ENCODE measurements at places on chromosomes 7 and 10.

- DNase-seq = no peak
These were observed 63.3 kb downstream of the PPP1R3C start for GRCh38 chr10:91569522-91569921.

GRCh38 chr7:87474533-87475358 is 734 bp downstream of the ABCB4 start:
- DNase-seq = no peak

- no peak for DNase-seq
These were observed 130.6 kb downstream of the SPAG6 start for GRCh38 chr10:22475651-22476600.

DNA sequence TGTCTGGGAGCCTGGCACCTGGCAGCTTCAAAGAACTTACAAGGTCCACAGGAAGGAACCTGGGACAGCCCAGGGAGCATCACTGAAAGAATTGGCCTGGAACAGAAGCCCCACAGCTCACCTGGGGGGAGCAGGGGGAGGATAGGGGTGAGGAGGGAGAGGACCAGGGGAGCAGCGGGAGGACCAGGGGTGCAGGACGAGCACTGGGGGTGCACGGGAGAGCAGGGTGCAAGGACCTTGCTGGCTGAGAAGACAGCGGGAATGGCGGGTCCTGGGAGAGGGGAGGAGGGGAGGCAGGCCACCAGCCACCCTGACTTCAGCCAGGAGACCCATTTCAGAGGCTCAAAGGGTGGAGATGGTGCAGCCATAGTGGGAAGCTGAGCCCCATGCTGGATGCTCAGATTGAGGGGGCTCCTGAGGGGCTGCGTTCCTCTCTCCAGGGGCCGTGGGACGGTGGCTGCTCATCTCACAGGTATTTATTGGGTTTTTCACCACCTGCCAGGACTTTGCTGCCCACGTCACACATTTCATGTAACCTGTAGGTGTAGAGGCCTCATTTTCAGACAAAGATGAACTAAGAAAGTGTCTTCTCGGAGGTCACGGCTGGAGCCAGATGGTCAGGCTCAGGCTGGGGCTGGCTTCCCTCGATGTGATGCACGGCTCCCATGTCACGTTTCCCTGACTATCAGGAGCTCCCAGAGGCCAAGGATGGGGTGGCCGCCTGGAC is 110.1 kb downstream of the WDR37 start:
- no peak for DNase-seq

DNA sequence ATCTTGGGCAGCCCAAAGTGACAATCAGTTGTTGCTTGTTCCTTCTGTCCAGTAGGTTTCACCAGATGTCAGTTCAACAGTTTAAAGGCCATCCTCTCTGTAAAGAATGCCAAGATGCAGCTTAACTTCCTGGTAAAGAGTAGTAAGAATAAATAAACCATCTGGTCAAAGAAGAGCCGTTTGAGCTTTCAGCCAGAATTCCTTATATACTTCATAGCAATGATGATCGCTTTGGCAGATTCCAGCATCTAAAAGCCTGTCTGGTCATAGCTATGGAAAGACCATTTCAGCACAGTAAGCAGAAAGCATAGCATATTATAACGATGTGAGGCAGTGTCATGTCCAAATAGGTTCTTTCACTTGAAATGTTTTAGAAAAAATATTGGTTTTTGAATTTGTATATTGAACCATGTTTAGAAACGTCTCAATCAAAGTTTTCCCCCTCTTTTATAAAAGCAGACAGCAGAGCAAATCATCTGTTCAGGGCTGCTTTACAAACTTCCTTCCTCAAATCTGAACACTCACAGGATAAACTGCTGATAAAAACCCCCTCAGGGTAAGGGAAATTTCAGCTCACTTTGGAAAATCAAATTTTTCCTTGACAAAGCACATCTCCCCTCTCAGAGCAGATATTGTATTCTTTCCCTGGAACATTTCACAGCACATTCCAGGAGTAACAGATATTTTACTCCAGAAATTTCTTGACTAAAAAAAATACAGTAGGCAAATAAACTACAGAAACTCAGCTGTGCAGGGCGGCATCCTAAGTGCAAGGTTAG is 184.1 kb downstream of the NOC3L start:
- DNase-seq = no peak

DNA sequence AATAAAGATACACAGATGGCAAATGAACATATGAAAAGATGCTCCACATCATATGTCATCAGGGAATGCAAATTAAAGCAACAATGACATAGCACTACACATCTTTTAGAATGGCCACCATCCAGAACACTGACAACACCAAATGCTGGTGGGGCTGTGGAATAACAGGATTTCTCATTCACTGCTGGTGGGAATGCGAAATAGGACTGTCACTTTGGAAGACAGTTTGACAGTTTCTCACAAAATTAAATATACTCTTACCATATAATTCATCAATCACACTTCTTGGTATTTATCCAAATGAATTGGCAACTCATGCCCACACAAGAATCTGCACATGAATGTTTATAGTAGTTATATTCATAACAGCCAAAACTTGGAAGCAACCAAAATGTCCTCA is 68.2 kb downstream of the NPSR1 start:
- no peak for DNase-seq

GRCh38 chr7:159207951-159208350 is 63.3 kb upstream of the VIPR2 start:
- DNase-seq = no peak

- DNase-seq = no peak
These were observed 134.6 kb downstream of the FAM204A start for GRCh38 chr10:118207470-118208007.

GRCh38 chr10:53997953-53998352 is 803.1 kb downstream of the PCDH15 start:
- no peak for DNase-seq

DNA sequence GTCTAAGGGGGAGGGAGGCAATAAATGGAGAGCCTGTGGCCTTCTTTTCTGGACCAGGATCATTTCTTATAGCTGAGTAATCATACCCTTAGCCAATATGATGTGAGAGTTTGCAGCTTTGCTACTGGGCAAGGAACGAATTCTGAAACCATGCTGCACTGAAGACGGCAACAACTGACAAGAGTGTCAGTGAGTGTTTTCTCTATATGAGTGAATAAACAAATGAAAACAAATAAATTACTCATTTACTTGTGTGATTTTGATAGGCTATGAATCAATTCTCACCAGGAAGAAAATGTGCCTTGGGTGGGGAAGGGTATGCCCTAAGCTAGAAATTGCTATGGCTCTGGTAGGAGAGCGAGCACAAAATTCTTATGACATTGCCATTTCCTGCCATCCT is 79.4 kb upstream of the LRRN3 start:
- no peak for DNase-seq

DNA sequence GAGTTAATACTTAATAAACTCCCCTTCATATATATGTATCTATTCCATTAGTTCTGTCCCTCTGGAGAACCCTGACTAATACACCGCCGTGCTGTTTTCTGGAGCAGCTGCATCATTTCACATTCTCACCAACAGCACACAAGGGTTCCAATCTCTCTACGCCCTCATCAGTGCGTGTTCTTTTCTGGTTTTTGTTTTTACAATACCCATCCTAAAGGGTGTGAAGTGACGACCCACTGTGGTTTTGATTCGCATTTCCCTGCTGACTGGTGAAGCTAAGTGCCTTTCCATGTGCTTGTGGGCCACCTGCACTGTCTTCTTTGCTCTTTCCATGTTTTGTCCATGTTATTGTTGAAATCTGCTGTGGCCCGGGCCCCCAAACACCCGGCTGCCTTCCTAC is 11.0 kb upstream of the INSIG1 start:
- no peak for DNase-seq

- no peak for DNase-seq
These were observed 117.5 kb upstream of the HGF start for GRCh38 chr7:81887098-81888090.

GRCh38 chr10:62990126-62990525 is 143.0 kb upstream of the NRBF2 start:
- DNase-seq = no peak

DNA sequence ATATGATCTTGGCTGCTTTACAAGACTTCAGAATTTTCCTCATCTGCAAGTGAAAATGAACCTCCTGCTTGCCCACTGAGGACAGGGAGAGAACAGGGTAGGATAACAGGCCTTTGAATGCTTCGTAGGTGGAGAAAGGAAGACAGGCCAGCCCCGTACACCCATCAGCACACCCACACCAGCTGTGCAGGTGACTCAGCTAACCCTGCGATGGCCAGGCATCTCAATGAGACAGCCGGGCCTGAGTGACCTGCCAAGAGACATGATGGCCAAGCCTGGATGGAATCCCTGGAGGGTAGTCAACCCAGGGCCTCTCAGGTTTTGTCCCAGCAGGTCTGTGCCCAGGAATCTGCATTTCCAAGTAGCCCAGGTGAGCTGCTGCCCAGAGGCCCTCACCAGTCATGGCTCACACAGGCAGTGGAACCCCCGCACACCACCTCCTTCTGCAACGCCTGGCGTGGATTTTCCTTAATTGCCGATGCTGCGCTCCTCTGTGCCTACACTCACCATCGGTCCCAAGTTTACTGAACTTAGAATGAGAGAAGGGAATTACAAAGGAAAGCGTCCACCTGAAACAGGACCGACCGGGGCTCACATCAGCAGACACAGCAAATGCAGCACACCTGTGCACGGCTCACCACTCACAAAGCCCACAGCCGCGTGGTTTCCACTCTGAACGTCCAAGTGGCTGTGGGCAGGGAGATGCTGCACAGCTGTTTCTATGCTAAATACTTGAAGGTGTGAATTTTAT is 163.7 kb downstream of the DIP2C start:
- no peak for DNase-seq

GRCh38 chr7:39252916-39253315 is 275.2 kb downstream of the POU6F2 start:
- DNase-seq = no peak

- DNase-seq = no peak
These were observed 45.7 kb downstream of the ORC5 start for GRCh38 chr7:104162081-104162480.

DNA sequence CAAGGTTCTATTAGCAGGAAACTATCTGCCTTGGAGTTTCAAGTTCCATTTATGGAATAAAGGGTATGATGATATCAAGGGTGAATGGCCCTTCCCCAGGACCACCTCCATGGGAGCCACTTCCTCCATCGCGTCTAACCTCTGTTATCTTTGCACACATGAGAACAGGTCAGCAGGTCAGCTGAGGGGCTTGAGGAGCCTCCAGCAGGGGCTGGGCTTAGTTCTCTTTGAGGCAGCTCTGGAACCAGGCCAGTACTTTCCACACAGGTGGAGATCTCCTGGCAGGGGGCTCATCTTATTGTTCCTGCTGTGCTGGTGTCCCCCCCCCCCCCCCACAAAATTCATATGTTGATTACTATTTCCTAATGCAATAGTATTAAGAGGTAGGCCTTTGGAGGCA is 472.2 kb upstream of the ZMIZ1 start:
- DNase-seq = no peak

DNA sequence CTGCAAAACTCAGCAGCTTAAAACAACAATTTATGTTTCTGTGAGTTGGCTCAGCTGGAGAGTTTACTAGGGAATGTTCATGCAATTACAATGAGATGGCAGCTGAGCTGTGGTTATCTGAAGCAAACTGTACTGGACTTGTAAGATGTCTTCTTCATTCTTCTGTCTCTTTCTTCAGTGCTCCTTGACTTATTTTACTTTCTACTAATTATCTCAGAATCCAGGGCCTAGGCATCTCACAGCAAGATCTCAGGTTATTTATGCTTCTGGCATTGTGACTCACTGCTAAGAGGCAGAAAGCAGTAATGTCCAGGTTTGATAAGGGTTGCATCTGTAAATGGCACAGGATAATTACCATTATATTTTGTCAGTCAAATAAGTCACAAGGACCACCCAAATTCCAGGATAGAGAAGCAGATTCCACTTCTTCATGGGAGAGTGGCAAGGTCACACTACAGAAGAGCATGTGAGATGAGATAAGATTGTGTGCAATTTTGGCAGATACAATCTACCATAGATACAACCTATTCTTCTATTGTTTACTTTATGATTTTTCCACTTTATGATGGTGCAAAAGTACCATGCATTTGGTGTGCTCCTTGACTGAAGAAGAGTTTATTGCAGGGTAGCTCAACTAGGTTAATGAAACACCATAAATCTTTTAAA is 16.8 kb downstream of the VIM start:
- DNase-seq = no peak

DNA sequence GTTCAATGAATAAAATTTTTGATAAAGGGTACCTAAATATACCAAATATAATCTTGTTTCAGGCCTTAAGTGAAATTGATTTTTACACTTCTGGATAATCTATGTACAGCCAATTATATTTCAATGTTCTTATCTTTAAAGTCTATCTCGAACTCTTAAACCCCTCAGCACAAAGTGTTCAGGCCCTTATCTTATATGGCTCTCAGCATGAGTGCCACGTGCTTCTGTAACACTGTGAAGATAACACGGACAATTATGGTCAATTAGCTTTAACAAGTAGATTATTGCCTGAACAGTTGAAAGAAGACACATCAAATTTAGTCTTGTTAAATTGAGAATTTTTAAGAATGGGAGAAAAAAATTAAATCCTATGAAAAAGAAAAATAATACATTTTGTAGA is 40.4 kb upstream of the DMTF1 start:
- DNase-seq = no peak

- DNase-seq = no peak
These were observed 45.2 kb downstream of the HERPUD2 start for GRCh38 chr7:35649711-35650110.

GRCh38 chr10:99467236-99467999 is 37.0 kb upstream of the GOT1 start:
- no peak for DNase-seq

DNA sequence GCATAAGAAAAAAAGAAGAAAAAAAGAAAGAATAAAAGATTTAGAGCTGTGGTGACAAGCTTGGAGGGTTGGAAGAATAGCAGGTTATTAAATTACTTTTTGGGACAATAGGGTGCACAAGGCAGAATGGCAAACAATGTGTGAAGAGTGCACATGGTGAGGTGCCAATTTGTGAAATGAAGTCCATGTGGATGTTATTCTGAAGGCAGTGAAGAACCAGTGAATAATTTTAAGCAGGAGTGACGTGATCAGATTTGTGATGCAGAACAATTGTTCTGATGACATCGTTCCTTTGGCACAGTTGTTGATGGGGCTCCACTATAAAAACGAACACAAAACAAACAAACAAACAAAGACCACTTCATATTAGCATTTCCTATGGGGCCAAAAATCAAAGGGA is 700.3 kb downstream of the NRG3 start:
- DNase-seq = no peak

GRCh38 chr7:12722636-12723605 is 35.5 kb downstream of the ARL4A start:
- DNase-seq = no peak

- DNase-seq = no peak
These were observed 28.0 kb downstream of the STARD3NL start for GRCh38 chr7:38206071-38206470.

Data from activated T-helper 1 cell treated with anti-CD3 and anti-CD28 coated beads, Interleukin-2, amount 50 U/mL, for 16 hours (primary cell).